ENCODE measurements at places on chromosomes 5 and 9.
A peak's percentile ranks its signal among the peaks of the same experiment; 100 is the strongest.

DNA sequence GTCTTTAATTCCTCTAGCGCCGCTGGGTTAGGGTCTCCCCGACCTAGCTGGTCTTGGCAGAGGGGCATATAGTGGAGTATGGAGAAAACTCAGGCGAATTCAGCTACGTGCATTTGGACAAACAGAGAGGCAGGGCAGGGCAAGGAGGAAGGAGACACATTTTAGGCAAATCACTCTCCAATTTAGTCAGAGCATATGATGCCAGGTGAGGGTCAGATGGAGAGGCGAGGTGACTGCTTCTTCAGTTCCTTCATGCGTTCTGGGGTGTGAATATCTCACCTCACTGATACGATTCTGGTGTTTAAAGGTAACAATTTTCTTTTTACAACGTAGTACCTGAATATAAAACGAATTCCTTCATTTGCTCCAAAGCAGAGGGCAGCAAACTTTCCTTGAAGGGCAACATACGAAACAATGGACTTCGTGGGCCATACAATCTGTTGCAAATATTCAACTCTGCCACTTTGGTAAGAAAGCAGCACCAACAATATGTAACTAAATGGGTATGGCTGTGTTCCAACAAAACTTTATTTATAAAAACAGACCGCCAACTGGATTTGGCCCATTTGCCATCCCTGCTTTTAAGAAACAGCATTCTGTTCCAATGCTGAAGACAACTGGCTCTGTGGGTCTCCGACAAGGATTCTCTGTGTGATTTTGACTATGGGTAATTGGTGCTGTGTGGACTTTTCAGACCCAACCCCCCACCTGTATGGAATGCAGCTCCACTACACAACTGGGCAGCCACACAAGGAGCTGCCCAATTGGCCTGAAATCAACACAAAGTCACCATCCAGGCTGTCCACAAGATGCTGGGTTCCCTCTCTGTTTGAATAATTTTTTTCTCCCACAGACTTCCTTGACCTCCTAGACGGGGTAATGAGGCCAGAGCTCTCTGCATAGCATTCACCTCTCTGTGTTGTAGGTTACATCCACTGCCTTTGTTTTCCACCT, 53.8 kb downstream of the RAPGEF1 start:
- no peak for DNase-seq

DNA sequence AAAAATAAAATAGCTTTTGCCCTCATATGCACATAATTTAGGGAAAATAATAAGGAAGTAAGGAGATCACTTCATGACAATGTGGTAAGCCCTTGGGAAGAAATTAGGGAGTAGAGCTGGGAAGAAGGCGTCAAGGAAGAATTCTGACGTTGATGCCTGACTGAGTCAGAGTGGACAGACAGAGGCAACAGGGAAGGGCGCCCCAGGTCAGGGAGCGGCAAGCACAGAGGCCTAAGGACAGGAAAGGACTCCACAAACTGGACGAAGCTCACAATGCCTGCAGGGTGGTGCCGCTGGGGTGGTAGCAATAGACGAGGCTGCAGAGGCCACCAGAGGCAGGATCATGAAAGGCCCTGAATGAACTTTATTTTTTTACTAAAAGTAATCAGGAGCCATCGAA, 7.6 kb downstream of the DRD1 start:
- no peak for DNase-seq

DNA sequence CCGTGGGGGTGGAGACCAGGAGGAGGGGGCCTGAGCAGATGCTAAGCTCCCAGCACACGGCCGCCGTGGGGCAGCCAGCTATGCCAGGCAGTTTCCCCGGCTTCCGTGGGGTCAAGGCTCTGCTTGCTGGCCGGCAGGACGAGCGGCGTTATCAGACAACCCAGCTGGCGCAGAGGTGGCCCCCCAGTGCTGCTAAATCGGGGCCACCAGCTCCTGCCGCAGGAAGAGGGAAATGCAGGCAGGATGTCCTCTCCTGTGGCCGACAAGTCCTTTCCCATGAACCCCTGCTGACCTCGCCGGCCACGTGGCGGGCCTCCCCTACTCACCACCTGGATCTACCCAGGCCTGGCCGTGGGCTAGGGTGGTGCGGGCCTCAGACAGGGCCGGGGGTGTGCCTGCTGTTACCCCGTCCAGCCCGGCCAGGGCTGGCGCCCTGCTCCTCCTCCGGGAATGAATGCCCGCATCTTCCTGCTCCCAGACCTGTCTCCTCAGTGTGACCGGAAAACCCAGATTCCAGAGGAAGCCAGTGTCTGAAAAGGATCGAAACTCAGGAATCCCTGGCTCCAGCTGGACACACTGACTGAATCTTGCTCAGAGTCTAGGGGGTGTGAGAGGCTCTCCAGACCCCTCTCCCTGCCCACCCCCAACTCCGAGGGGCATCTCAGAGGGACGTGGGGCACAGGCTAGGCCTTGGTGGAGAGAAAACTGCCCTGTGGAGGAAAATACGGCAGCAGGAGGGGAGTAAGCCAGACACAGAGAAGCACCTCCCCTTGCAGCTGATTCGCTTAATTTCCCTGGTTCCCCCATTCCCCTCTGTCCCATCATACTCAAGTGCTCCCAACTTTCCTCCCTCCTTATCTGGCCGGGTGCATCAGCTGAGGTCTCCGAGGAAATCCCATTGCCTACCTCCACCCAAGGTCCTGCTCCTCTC, 3.9 kb downstream of the FLT4 start:
- no peak for DNase-seq

DNA sequence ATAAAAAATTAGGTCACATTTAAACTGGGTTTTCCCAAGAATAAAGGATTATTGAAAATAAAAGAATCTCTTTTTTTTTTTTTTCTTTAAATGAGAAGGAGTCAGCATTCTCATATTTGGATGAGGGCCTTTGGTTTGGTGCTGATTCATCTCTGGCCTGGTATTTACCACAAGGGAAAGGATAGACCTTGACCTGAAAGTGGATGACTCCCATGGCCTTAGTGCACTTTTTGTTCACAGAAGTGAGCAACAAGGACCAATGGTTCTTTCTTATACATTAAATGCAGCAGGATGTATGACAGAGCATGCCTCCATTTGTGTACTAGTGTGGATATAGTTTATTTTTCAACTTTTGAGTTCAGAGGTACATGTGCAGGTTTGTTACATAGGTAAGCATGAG, 6.9 kb downstream of the YTHDC2 start:
- no peak for DNase-seq

DNA sequence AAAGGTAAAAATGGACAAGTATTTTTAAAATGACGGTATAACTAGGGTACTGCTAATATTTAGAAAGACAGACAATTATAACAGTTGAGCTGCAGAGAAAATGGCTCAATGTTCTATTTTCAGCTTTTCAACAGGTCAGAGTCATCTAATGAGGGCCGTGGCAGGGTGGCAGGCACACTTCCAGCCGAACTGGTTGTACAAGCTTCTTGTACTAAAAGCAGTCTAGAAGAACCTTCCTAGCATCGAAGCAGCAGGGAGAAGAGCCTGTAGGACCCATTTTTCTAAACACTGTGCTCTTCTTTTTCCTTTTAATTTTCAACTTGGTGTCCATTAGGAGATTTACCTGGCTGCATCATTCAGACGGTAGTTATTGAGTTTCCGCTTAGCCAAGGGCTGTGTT, 85.6 kb downstream of the SLC28A3 start:
- no peak for DNase-seq

- no peak for DNase-seq
Observed at GRCh38 chr9:16752601-16753000, 117.9 kb downstream of the BNC2 start.

GRCh38 chr5:121968910-121969607, 7.3 kb downstream of the SRFBP1 start:
- peak; percentile 4 for DNase-seq

DNA sequence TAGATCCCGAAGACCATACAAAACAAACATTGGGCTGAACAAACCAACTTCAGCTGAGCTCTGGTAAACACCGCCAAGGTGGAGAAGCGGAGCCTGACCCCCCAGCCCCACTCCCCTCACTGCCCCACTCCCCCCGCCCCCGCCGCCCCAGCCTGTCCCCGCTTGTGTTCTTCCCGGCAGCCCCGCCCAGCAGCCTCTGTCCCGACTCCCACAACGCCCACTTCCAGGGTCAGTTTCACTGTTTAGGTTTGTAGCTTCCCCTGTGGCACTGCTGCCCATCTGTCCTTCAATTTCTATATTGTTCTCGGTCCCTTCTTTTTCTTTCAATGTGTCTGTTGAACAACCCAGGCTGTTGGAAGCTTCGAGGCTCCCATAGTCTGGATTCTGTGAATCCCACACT, 112.0 kb upstream of the CACNA1B start:
- no peak for DNase-seq

GRCh38 chr9:92324431-92324830, 719 bp downstream of the NOL8 start:
- DNase-seq = no peak

DNA sequence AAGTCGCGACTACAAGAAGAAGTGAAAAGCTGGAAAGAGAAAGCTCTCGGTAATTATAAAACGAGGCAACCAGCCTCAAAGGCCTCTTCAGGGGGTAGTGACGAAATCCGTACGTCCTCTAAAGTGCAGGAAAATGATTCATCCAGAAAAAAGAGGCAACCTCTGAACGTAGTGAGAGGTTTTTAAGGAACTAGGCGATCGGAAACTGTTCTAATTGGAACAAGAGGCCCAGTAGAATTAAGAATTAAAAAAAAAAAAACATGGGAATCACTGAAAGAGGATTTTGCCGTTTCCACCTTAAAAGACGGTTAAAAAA, 1.0 kb downstream of the CSNK1A1 start:
- DNase-seq = peak; percentile 34

GRCh38 chr5:179316982-179317381, 28.3 kb downstream of the ADAMTS2 start:
- no peak for DNase-seq

GRCh38 chr9:136996361-136997292, at the start of gene CLIC3:
Gene CLIC3, minus strand, starts transcription at chr9:136996568. Its CDS starts 25 bp downstream, at chr9:136996543.
- DNase-seq = peak; percentile 81

- DNase-seq = no peak
Observed at GRCh38 chr5:157271740-157272271, 5.9 kb downstream of the CYFIP2 start.

- no peak for DNase-seq
Observed at GRCh38 chr5:55225346-55225745, 1.8 kb downstream of the MCIDAS start.

DNA sequence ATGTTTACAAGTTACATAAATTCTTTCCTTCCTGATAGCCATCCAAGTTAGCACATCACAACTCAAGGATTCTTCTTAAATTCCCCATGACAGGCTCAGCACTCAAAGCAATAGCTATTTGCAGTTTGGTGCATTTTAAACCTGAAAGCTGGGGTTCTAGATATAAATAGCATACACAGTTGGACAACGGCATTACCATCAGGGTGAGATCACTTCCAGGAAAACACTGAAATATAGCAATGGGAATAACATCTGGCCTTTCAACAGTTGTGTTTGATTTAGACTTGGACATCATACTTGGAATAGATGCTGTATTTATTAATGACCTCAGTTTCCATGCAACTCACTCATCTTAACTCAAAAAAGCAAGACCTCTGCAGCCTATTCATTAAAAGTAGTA, 24.7 kb upstream of the LECT2 start:
- DNase-seq = no peak

GRCh38 chr9:82549174-82549821, 513.6 kb downstream of the RASEF start:
- no peak for DNase-seq

DNA sequence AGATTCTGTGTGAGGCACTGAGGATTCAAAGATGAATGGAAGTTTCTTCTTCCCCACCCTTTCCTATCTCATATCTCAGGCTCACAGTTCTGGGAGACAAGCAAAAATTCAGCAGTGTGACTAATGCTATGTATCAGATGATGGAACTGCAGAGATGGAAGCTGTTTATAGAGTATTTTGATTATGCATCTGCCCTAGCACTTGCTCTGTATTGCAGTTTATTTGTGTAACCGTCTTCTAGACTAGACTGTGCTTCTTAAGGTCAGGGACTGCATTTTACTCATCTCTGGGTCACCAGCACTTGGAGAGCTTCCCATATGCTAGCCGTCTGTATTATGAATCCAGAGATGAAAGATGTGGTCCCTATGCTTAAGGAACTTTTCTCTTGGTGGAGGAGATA, 12.6 kb downstream of the CAVIN4 start:
- no peak for DNase-seq

DNA sequence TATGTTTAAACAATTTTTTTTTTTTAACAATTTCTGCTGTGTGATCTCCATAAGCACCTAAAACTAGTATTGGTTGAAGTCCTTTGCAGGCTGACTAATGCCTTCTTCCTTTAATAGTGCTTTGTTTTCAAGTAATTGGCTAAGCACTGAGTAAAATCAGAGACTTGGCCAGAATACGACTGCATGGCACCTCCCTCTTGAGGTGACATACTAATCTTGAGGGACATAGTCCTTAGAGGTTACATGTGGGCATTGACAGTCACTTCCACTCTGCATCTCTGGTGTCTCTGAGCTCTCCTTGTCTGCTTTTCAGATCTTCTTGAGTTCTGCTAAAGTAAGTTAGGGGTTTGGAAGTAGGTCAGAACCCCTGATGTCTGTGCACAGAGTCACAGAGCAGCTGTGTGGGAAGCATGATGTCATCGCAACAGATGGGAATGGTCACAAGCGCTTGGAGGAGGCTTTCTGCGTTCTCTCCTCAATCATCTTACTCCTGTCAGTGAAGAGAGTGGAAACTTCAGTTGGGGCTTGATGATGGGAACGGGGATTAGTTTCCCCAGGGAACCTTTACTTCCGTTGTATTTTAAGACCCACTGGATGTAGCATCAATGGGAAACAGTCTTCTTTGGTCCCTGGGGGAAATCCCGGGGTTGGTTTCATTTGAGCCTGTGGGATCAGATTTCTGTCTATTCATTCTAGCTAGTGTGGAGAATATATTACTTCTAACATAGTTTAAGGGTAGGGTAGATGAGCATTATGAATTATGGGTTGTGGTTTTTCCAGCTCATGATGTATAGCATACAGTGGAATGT, 136.9 kb downstream of the ARHGAP26 start:
- DNase-seq = no peak

DNA sequence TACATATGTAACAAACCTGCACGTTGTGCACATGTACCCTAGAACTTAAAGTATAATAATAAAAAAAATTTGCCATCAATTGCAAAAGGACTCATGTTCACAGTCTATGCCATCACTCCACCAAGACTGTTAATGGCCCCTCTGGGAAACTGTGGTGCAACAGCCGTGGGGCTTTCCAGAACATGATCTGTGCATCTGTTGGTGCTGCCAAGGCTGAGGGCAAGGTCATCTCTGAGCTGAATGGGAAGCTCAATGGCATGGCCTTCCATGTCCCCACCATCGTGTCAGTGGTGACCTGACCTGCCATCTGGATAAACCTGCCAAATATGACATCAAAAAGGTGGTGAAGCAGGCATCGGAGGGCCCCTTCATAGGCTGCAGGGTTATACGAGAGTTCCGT, 33.4 kb upstream of the AGXT2 start:
- no peak for DNase-seq

Measured in SW480 (cell line).